Activated CD4-positive, alpha-beta T cell treated with anti-CD3 and anti-CD28 coated beads, Interleukin-2, amount 10 ng/mL, durations not matched to agents 7 days and 5 days (primary cell): ENCODE measurements at places on chromosomes 12 and 14.

- peaks cover 58% of the 10 kb centered on the region for H3K36me3 ChIP-seq
- H3K4me3 ChIP-seq: no peak overlapping the region
- no peak for DNase-seq
- H3K27me3 ChIP-seq: no peaks in the 10 kb centered on the region
- H3K27ac ChIP-seq: peak overlapping the region; percentile 85
These were observed 41.4 kb downstream of the PRPF40B start for GRCh38 chr12:49664591-49665239.

- no peak overlapping the region for H3K4me3 ChIP-seq
- H3K27ac ChIP-seq: no peak overlapping the region
- peaks cover 3% of the 10 kb centered on the region for H3K4me1 ChIP-seq
- no peak for DNase-seq
These were observed 10.5 kb downstream of the TTC8 start for GRCh38 chr14:88834883-88835431.

- no peaks in the 10 kb centered on the region for H3K4me1 ChIP-seq
- H3K27ac ChIP-seq: no peak overlapping the region
- no peak for DNase-seq
- H3K4me3 ChIP-seq: no peak overlapping the region
These were observed 113.9 kb downstream of the NDUFA12 start for GRCh38 chr12:94889445-94890210.

GRCh38 chr12:10623131-10623530 is 9.7 kb upstream of the MAGOHB start:
- no peak overlapping the region for H3K4me3 ChIP-seq
- H3K27ac ChIP-seq: no peak overlapping the region
- H3K36me3 ChIP-seq: no peaks in the 10 kb centered on the region
- no peak for DNase-seq
- H3K4me1 ChIP-seq: no peaks in the 10 kb centered on the region

DNA sequence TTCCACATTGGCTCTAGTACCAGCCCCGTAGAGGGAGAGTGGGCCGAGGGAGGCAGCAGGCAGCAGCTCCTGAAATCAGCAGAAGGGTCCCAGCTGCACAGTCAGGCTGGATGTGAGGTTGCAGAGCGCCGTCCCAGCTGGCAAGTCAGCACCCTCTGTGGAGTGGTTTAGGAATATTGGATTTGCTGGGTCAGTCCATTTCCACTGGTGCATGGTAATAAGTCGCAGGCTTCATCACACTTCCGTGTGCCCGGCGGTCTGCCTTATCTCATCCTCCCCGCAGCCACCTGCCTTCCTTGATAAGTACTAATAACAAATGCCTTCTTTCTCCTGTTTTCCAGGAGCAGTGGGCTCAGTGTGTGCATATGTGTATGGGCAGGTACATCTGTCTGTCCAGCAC is 112.9 kb downstream of the TSPAN9 start:
- H3K27ac ChIP-seq: no peak overlapping the region
- H3K4me3 ChIP-seq: no peak overlapping the region
- no peaks in the 10 kb centered on the region for H3K4me1 ChIP-seq
- H3K36me3 ChIP-seq: no peaks in the 10 kb centered on the region
- no peak for DNase-seq
